ENCODE measurements at places on chromosomes 6 and 20. TPM values are rescaled to one million over a fixed set of nuclear protein-coding genes. Genes with fewer than 3 reads are reported as not detected.

COL9A1 gene
- not detected for total RNA-seq

DNA sequence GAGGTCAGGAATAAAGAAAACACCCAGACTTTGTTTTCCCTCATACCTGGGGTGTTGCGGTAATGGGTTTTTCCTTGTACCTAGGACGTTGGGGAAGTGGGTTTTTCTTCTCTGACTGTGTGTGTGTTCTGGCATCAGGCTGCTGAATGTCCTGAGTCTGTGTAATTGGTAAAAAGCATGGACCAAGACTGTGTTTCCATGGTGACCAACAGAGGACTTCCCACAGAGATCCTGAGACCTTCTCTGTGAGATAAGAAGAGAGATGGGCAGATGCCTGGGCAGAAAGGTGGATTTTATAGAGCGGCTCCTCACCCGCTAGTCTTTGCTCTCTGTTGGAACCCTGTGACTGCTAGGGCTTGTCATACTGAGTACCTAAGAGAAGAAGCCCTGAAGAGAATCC is 135.4 kb upstream of the GGTLC1 start:
- no peak for DNase-seq

- no peak for DNase-seq
These were observed 122.4 kb downstream of the IPCEF1 start for GRCh38 chr6:154234019-154234772.

- no peak for DNase-seq
These were observed 166.8 kb upstream of the FOXQ1 start for GRCh38 chr6:1144842-1145767.

POLR1C gene
- 61.5 TPM for total RNA-seq

DNA sequence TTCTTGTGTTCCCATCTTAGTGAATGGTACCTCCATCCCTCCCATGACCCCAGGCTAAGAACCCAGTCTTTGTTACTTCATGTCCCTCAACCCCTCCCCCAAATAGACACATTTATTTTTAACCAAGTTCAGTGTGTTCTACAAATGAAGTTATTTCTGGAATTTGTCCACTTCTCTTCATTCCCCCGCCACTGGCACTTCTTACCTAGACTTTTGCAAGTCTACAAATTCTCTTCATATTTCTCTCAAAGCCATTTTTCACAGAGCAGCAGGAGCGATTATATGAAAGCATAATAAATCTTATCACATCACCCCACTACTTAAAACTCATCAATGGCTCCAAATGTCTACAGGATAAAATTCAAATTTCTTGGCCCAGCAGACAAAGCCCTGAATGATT is 131.4 kb downstream of the BTBD9 start:
- no peak for DNase-seq

DNA sequence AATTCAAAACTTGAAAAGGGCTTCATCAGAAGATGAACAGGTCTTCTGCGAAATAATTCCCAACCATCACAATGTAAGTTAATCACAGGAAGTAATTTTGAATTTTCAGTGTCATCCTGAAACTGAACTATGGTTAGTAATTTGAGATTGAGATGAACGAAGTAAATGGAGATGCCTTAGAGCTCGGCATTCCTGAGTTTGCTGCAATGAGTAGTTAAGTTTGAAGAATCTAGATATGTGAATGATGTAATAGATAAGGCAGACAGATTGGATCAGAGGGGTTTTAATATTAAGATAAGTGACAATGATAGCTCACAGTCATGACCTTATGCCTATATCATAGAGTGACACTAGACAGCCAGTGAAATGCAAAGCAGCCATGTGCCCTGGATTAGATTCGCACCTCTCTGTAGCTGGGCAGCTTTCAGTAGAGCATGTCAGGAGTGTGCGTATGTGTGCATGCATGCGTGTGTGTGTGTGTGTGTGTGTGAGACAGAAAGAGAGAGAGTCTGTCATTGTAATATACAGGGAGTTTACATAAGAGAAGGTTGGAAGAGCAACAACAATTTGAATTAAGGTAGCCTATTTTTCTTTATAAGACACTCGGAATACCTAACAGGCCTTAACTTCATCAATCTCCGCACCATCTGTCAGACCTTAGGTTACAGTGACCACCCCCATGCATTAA is 233.0 kb downstream of the GMPR start:
- DNase-seq: no peak
